ENCODE measurements at places on chromosomes 3 and 15. TPM values are rescaled to one million over a fixed set of nuclear protein-coding genes. Genes with fewer than 3 reads are reported as not detected.

DNA sequence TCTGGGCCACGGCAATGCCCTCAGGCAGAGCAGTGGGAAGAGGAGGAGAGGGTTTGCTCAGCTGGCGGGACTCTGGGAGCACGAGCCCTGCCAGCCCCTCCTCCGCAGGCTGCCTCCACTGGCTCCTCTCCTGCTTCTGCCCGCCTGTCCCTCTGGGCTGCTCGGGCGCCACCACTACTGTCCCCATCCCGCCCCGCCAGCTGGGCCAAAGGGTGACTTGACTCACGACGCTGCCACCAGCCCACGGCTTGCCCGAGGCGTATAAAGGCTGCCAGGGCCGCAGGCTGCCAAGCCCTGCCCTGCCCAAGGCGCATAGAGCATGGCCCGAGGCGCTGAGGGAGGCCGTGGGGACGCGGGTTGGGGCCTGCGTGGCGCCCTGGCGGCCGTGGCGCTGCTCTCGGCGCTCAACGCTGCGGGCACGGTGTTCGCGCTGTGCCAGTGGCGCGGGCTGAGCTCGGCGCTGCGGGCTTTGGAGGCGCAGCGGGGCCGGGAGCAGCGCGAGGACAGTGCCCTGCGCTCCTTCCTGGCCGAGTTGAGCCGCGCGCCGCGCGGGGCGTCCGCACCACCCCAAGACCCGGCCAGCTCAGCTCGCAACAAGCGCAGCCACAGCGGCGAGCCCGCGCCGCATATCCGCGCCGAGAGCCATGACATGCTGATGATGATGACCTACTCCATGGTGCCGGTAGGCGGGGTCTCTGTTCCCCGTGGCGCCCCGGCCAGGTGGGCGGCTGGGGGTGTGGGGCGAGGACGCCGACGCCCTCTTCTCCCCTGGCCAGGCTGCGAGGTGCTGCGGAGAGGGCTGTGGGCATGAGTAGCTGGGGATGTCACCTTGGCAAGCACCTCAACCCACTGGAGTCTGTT lies at the start of gene GLDN:
Gene GLDN, plus strand, starts transcription at position 290 of the 861 bp plus-strand sequence. Its CDS starts 30 bp downstream, at position 320.
- peak within 1 kb of the TSS; percentile 33 for H3K4me3 ChIP-seq
- peaks cover 34% of the 10 kb centered on the region for H3K4me1 ChIP-seq
- no peaks in the 10 kb centered on the region for H3K36me3 ChIP-seq
- no peaks in the 10 kb centered on the region for H3K27me3 ChIP-seq

The ADAMTS17 gene
- total RNA-seq: 0.66 TPM

DNA sequence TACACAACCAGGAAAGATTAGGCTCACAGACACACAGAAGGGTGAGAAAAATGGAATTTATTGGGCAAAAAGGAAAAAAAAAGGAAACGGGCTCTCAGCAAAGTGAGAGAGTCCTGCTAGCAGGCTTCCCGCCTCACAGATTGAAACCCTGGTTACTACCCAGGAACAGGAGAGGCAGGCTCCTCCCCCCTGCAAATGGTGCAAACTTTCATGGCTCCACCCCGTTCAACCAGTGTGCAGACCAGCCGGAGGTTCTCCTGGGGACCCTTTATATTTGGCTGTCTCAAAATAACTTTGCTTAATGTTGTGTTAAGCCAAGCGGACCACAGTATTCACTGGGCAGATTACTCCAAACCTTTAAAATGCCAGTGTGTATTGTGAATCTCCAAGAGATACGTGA lies 40.3 kb downstream of the IL1RAP start:
- no peak for DNase-seq
- no peak overlapping the region for H3K4me3 ChIP-seq
- H3K27me3 ChIP-seq: no peaks in the 10 kb centered on the region
- H3K27ac ChIP-seq: no peak overlapping the region
- H3K36me3 ChIP-seq: no peaks in the 10 kb centered on the region
- no peaks in the 10 kb centered on the region for H3K4me1 ChIP-seq

- DNase-seq: no peak
- H3K36me3 ChIP-seq: no peaks in the 10 kb centered on the region
- no peak overlapping the region for H3K27ac ChIP-seq
- no peaks in the 10 kb centered on the region for H3K27me3 ChIP-seq
- H3K4me3 ChIP-seq: no peak overlapping the region
Observed at GRCh38 chr3:123749711-123750110, 134.4 kb downstream of the MYLK start.

The SPTSSB gene
- total RNA-seq: not detected

GRCh38 chr15:70507772-70508371 lies 255.5 kb downstream of the UACA start:
- peaks cover 22% of the 10 kb centered on the region for H3K4me1 ChIP-seq
- H3K4me3 ChIP-seq: no peak overlapping the region
- no peak overlapping the region for H3K27ac ChIP-seq
- no peaks in the 10 kb centered on the region for H3K36me3 ChIP-seq

Measured in tibial nerve (tissue), 4 donors.